ENCODE measurements at places on chromosomes 3 and 15. TPM values are rescaled to one million over a fixed set of nuclear protein-coding genes. Genes with fewer than 3 reads are reported as not detected.

- peak; percentile 22 for DNase-seq
These were observed 47.2 kb upstream of the ATP2B2 start for GRCh38 chr3:10552631-10552943.

- DNase-seq, result peak; percentile 37
These were observed 97.7 kb downstream of the CD47 start for GRCh38 chr3:107992976-107993684.

- peak; percentile 86 for DNase-seq
These were observed 55.2 kb downstream of the WNT7A start for GRCh38 chr3:13824521-13825310.

DNA sequence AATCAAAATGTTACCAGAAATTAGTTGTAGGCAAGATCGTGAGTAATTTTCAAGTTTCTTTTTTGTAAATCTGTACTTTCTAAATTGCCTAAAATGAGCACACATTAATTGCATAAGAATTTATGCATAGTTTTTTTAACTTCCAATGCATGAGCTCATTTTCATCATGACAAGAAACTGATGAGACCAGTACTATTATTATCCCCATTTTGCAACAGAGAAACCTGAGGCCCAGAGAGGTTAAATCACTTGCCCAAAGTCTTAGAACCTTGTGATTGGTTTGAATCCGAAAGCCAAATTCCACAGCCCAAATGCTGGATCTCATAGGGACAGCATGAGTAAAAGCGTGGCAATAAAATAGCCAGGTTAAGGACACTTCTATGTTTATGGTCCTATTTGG lies 274.7 kb downstream of the ERC2 start:
- DNase-seq, result no peak

DNA sequence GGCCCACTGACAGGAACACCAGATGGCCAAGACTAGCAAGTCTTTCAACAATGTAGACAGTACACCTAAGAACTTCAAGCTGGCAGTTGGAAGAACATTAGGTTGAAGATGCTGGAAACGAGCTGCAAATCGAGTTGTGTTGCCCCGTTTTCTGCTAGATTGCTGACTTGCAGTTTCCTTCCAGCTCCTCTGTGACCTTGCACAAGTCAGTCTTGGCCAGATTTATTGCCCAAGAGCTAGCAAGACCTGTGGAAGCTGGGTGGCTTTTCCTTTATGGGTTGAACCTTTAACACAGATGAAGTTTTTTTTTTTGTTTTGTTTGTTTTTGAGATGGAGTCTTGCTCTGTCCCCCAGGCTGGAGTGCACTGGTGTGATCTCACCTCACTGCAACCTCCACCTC lies 2.9 kb upstream of the RBM6 start:
- DNase-seq, result no peak

- DNase-seq, result peak; percentile 17
These were observed 27.5 kb downstream of the ALCAM start for GRCh38 chr3:105394177-105394576.

DNA sequence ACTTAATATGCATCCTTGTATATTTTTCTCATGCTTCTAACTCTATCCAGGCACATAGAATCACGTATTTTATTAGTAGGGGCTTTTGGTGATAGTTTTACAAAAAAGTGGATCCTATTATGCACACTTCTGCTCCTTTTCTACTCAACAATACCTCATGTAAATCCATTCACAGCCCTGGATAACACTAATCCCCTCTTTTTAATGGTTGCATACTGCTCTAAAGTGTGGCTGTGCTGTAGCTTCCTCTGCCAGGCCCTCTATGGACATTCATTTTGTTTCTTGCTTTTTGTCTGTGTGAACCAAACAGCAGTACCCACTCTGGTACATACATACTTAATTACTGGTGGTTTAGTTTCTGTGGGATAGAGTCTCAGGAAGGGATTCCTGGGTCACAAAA lies 51.3 kb upstream of the SCAANT1 start:
- no peak for DNase-seq

DNA sequence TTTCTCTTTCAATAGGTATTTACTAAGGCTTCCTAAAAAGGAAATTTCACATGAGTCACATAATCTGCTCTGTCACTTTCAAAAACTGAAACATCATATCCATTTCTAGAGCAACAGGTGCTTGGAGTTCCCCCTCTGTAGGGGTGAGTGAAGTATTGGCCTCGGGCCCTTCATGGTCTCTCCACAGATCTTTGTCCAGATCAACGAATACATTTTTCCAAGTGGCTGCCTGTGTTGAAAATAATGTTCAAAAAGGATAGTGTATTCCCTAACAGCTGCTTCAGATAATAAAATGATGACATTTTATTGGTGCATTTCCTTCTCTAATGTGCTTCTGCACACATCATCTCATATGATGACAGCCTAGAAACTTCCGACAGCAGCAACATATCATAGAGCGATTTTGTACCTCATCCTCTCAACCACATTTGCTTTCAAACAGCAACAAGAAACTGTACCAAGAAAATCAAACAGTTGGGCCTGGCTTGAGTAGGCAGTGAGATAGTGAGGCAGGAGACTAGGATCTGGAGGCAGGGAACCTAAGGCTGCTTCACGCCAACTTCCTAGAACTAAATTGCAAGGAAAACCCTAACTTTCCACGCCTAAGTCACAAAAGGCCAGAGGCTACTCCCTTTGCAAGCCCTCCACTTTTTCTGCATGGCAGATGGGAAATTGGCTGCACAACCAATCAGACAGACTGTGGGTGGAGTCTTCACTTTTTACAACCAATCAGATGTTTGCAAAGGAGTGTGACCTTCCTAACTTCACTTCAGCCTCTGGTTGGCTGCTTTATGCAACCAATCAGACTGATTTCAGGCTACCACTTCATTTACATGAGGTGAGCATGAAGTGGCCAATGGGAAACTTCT lies 340.2 kb downstream of the LRRC3B start:
- no peak for DNase-seq

- no peak for DNase-seq
These were observed 68.2 kb downstream of the EFCAB12 start for GRCh38 chr3:129360171-129360611.

DNA sequence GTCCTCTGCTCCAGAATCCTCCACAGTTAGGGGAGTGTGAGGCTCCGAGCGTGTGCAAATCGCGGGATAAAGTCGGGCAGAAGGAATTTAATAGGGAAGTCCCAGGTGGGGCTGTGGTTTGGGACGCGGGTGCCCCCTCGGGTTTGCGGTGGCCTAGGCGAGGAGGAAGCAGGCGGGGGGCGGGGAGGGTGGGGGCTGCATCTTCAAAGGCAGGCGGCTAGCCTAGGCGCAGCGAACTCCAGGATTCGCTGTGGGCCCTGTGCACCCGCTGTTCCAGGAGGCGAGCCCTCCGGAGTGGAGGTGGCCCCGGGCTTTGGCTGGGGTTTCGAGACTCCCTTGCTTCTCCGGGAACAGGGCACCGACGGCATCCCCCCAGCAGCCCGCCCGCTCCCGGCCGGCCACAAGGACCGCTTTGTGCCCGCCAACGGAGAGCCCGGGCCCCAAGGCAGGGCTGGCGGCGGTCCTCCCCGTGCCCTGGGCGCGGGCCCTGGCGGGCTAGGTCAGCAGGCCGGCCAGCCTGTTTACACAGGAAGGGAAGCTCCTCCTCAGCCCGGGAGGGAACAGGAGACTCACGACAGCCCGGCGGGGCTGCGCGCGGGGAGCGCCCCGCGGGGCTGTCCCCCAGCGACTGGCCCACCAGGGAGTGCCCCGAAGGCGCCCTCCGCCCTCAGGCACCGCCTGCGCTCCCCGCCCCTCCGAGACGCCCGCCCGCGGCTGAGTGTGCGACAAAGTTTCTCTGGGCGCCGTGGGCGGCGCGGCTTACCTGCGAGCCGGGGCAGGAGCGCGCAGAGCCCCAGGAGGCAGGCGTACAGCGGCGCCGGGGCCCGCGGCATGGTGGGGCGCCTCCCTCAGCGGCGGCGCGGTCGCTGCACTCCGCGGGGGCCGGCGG lies 753 bp downstream of the ITGB5 start:
- peak; percentile 67 for DNase-seq

DNA sequence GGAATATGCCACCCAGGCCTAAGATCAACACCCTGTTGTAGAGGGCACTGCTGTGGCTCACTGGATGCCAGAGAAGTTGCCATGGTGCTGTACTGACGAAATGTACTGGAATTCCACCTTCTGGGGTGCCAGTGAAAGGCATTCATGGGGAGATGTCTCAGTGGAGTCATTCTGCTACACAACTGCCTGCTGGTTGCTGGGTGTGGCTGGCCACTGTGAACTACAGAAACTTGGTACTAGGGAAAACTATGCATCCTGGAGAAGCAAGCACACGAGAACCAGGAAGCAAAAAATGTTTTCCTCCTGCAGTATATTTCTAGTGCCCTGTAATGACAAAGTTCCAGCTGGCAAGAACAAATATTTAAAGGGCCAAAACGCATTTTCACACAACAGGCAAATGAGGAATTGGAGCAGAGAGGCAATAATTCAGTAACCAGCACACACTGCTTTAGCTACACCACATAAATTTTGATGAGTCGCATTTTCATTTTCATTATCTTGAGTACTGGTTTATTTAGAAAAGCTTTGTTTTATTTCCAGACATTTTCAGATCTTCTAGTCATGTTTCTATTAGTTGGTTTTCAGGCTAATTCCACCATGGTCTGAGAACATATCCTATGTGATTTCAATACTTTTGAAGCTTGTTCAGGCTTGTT lies 18.3 kb upstream of the RFX7 start:
- peak; percentile 13 for DNase-seq

DNA sequence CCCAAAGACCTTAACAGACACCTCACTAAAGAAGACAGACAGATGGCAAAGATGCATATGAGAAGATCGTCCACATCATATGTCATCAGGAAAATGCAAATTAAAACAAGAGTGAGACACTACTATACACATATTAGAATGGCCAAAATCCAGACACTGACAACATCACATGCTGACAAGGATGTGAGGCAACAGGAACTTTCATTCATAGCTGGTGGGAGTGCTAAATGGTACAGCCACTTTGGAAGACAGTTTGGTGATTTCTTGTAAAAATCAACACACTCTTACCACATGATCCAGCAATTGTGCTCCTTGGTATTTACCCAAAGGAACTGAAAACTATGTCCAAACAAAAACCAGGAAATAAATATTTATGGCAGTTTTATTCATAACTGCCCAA lies 17.6 kb downstream of the CHDH start:
- DNase-seq, result no peak

DNA sequence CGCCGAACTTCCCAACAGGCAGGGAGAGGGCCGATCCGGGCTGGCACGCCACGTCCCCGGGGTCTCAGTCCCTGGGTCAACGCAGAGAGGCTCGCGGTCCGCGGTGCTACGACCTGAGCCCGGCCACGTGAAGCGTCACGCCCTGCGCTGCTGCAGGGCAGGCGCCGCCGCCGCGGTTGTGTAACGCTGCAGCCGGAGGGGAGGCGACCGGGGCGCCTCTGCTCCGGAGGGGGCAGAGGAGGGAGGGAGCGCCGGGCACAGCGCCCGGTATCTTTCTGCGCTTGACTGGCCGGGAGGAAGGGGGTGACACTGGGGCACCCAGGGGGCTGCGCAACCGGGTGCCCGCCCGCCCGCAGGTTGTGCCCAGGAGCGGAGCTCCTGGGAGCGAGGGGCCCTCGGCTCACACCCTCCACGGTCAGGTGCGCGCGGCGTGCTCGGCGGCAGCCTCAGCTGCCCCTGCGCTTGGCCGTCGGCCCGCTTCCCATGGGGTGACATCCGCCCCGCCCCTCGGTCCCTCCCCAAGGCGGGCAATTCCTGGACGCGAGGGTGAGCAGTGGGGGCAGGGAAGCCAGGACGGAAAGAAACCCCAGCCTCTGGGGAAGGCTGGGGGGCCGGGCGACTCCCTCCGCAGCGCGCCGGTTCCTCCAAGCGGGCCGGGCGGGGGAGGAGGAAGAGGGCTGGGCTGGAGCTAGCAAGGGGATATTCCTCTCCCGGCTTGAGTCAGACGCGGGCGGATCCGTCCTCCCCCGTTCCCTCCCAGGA lies 852 bp upstream of the BHLHE40 start:
- DNase-seq, result peak; percentile 99

- peak; percentile 9 for DNase-seq
These were observed 21.3 kb upstream of the SEC62 start for GRCh38 chr3:169945313-169945712.

DNA sequence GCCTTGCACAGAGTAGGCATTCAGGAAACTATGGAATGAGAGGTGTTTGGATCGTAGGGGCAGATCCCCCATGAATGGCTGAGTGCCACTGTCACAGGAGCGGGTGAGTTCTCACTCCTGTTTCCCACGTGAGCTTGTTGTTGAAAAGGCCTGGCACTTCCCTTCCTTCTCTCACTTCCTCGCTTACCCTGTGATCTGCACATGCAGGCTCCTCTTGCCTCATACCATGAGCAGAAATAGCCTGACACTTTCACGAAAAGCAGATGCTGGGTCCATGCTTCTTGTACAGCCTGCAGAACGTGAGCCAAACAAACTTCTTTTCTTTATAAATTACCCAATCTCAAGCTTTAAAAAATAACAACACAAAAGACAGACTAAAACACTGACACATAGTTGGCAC lies 55.4 kb downstream of the AGBL1 start:
- DNase-seq, result no peak

- DNase-seq, result no peak
These were observed 50.8 kb downstream of the CRTC3 start for GRCh38 chr15:90580541-90580940.

- DNase-seq, result no peak
These were observed 20.0 kb upstream of the TRH start for GRCh38 chr3:129954514-129954913.

GRCh38 chr15:83012076-83012426 lies 612 bp upstream of the C15orf40 start:
- peak; percentile 56 for DNase-seq

- DNase-seq, result no peak
These were observed 556.6 kb downstream of the FOXP1 start for GRCh38 chr3:71026634-71027578.

DNA sequence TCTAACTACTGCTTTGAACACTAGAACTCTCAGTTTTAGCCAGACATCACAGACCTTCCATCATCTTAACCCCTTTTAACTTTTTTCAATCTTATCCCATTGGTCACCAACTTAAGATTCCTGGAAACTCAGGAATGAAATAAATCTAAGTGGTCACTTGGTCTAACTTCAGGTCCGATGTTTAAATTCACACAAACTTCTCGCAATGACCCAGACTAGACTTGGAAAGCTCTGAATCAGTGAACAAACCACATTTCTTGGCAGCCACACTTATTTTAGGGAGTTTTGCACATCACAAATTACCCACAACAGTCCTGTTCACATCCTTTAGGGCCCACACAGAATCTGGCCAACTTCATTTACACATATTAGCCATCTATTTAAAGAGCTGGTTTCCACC lies 118.9 kb downstream of the MAGI1 start:
- DNase-seq, result no peak

GRCh38 chr3:157226173-157226847 lies 66.4 kb upstream of the CCNL1 start:
- peak; percentile 35 for DNase-seq

The CPNE4 gene
- not detected for total RNA-seq

The CASR gene
- total RNA-seq, result not detected

The SLC35G2 gene
- total RNA-seq, result 21.7 TPM

The PSTPIP1 gene
- not detected for total RNA-seq

The RMDN3 gene
- 17.0 TPM for total RNA-seq

The BCL2A1 gene
- total RNA-seq, result 3.0 TPM

The CSPG4 gene
- total RNA-seq, result 31.4 TPM

The GOLGA6L4 gene
- total RNA-seq, result 0.68 TPM

The AGBL1 gene
- not detected for total RNA-seq

The TMEM212 gene
- not detected for total RNA-seq

The GHSR gene
- not detected for total RNA-seq

The TUSC7 gene
- not detected for total RNA-seq

The IL16 gene
- total RNA-seq, result 0.96 TPM
